Sigmoid colon (tissue), 7 donors: ENCODE measurements at places on chromosomes 1 and 21. TPM values are rescaled to one million over a fixed set of nuclear protein-coding genes. Genes with fewer than 3 reads are reported as not detected.

The DYNLT5 gene
- 6.4 TPM for total RNA-seq

The CFAP45 gene
- total RNA-seq, result 1.8 TPM

The KIRREL1 gene
- 57.0 TPM for total RNA-seq

The TBX15 gene
- total RNA-seq, result under 0.01 TPM
